ENCODE measurements at places on chromosomes 7 and 10.

- DNase-seq = no peak
Measured at GRCh38 chr10:53598914-53599313, 826.3 kb upstream of the MBL2 start.

DNA sequence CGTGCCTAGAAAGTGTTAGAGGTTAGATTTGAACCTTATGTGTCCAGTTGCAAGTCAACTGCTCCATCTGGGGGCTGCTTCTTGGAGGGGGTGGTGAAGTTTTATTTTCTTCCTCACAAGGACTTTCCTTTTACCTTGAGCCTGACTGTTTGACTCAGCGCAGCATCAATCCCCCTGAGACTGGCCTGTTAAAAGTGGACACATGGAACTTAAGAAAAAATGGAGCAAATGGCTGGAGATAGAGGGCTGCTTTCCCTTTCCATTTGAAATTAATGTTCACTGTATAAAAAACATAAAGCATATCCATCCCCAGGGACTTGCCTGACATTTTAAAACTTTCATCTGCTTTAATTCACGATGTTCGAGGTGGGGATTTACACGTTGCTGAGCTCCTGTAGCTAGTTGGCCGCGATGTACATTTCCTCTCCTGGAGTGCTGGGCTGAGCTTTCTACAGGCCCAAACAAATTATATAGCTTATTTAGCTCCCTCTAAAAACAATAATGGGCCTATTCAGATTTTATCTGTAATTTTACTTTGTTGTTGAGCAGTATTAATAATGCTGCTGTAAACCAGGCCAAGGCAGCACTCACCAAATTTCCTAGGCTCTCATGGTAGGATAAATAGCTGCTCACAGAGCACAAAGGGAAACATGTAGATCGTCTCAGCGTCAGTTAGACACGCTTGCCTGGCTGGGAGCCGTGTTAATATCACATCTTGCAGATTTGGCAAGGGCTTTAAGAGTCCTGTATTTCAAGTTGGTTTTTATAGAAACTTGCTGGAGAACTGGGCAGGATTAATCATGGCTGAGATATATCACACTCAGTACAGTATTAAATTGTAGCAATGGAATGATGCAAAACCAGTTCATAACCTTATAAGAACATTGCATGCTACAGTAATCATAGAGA, 251.5 kb downstream of the LRMDA start:
- no peak for DNase-seq

GRCh38 chr10:28533571-28534304, 820 bp downstream of the WAC start:
- peak; percentile 63 for DNase-seq

GRCh38 chr10:131907679-131908078, 6.9 kb downstream of the PPP2R2D start:
- DNase-seq = peak; percentile 23

DNA sequence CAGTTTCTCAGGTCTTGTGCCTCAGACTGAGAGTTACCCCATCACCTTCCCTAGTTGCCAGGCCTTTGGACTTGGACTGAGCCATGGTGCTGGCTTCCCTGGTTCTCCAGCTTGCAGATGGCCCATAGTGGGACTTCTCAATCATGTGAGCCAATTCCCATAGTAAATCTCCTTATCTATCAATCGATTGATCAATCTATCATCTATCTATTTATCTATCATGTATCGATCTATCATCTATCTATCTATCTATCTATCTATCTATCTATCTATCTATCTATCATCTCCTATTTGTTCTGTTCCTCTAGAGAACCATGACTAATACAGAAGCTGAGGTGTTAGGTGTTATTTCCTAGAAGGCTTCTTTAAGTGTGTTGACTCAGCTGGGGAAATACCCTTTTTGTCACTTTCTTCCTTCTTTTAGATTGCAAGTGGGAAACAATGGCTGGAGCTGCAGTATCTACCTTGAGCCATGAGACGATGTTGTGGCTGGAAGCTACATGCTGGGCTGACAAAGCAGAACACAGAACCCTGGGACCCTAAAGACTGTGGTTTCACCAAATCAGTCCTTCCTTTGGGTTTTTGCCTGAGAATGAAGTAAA, 234.7 kb upstream of the GLI3 start:
- DNase-seq = no peak

- no peak for DNase-seq
Measured at GRCh38 chr7:121875203-121875602, 2.2 kb downstream of the PTPRZ1 start.

DNA sequence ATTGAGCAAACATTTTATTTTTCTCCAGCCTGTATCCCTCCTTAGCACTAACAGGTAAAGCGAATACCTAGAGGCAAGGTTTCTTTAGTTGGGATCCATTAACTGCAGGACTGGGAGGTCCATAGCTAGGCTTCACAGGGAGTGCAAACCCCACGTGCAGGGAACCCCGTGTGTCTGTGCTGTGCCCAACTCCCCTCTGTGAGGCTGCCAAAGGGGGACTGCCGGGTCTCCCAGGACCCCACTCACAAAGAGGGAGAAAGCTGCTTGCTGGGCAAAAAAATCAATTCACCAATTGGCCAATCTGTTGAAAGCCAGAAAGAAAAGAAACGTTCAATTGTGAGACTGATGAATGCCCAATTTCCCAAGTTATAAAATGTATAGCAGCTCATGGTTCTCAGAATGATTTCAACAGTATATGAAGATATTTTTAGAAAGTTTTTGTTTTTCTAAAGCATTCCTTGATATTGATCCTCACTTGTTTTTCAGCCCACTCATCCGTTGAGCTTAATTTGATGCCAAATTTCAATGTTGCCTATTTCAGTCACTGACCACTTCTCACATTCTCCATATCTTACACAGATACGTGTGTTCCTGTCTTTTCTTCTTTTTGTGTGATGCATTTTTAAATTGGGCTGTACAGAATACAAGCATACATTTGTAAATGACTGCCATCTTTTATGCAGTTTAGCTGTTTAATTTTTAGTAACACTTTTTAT, 202.7 kb upstream of the PRSS58 start:
- no peak for DNase-seq

- no peak for DNase-seq
Measured at GRCh38 chr10:2445370-2445769, 622.0 kb upstream of the PFKP start.

- no peak for DNase-seq
Measured at GRCh38 chr7:28784171-28784902, 173.8 kb downstream of the TRIL start.

DNA sequence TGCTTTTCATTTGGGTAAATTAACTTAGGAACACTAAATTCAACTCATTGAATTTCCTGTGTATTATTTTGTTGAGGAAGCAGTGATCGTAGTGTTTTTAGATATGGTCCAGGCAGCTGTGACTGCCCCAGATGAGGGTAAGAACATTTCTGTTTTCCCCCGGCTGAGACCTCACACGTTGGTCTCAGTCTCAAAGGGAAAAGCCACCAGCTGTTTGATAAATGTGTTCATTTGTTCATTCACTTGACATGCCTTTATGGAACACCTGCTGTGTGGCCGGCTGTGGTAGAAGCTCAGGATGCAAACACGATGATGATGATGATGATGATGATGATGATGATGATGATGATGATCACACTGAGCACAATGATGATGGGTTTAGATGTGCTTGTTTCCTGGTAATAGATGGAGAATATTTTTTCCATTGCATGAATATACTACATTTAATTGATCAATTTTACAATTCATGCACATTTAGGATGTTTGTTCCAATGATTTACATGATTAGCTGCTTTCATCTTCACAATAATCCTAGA, 125.6 kb upstream of the ZNF32 start:
- no peak for DNase-seq

GRCh38 chr10:52820309-52820708, 47.7 kb upstream of the MBL2 start:
- no peak for DNase-seq

GRCh38 chr7:36979810-36980248, 255.5 kb upstream of the AOAH start:
- DNase-seq = no peak

DNA sequence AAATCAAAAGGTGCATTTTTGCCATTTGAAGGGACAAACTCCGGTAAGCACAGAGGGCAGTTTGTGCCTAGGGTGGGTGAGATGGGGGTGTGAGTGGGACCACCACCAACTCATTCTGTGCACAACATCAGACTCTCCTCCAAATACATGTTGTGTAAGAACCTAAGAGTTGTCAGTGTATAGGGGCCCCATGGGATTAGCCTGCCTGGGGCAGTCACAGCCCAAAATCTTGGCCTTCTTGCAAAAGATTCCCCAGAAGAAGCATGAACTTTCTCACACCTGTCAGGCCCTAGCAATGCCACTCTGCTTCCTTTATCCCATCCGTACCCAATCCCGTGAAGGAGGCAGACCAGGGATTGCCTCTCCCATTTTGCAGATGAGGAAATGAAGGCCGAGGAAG, 47.1 kb upstream of the NANOS1 start:
- DNase-seq = no peak

- no peak for DNase-seq
Measured at GRCh38 chr10:29897999-29898716, 161.2 kb downstream of the JCAD start.

- DNase-seq = peak; percentile 72
Measured at GRCh38 chr10:101569622-101570427, 18.2 kb downstream of the POLL start.

GRCh38 chr7:138770904-138771303, 26.9 kb upstream of the TMEM213 start:
- DNase-seq = no peak

DNA sequence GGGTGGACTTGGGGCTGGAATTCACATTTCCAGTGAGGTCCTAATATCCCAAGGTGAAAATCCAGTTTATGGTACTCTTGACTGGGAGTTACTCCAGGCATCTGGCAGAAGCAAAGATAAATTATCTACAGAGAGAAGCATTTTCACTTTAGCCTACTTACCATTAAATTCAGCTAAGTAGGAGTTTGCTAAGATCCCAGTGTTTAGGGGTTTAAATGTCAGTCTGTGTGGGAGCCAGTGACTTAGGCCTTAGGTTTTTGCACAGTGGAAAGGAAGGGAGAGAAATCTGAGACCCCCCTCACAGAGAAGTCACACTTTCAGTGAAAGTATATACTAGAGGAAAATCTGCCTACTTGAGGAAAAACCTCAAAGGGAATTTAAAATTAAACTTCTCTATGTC, 134.2 kb downstream of the IQUB start:
- DNase-seq = no peak

GRCh38 chr10:103739039-103739764, 116.2 kb downstream of the SH3PXD2A start:
- no peak for DNase-seq

DNA sequence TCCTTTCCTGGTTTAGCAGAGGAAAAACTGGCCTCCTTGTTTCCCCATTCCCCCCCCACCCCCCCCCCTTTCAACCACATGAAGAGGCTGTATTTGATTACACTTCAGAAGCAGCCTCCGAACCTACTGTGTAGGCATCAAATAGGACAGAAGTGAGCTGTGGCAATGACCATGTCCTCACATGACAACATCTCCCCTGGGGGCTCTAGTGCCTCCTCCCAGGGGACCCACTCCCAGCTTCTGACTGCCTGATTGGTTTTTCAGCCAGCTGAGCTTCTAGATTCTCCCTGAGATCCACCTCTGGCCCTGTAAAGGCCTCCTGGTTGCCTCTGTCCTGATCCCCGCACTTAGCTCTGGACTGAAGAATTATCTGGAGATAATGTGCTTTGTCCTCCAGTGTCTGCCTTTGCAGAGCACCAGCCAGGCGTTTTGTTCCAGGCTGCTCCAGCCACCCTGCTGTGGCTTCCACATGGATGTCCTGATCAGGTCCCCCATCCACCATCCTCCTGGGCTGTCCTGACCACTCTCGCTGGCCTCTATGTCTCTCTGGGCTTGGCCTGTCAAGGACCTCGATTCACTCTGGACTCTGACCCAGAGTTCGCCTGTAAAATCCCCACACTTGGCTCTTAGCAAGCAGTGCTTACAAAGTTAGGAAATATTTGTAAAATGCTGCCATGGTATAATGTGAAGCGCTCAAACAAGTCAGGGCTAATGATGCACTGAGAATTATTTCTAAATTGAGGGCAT, 42.4 kb upstream of the TOMM7 start:
- DNase-seq = no peak

GRCh38 chr7:32501522-32501921, 6.2 kb downstream of the AVL9 start:
- no peak for DNase-seq

DNA sequence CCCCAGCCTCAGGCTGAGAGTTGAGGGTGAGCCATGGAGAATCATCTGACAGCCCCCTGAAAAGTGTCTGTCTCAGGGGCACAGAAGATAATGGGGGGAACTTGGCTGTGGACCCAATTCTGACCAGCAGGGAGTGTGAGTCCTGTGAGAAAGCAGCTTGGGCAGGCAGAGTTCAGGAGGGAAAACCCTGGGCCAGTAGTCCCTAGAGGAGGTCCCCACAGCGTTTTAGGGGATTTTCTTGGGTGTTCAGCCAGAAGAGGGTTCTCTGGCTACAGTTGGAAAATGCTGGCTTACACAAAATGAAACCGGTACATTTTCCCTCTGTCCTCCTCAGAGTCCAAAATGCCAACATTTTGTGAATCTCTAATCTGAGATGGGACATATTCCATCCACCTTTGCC, 35.8 kb upstream of the TRIM8 start:
- no peak for DNase-seq
